ENCODE measurements at places on chromosomes 4 and X. TPM values are rescaled to one million over a fixed set of nuclear protein-coding genes. Genes with fewer than 3 reads are reported as not detected.

GRCh38 chrX:53440621-53441517 lies 6.7 kb upstream of the HSD17B10 start:
- DNase-seq: peak; percentile 77

Gene DMRTC1B
- total RNA-seq: 6.3 TPM

- DNase-seq: no peak
These were observed 63.0 kb downstream of the TMEM154 start for GRCh38 chr4:152616804-152617203.

DNA sequence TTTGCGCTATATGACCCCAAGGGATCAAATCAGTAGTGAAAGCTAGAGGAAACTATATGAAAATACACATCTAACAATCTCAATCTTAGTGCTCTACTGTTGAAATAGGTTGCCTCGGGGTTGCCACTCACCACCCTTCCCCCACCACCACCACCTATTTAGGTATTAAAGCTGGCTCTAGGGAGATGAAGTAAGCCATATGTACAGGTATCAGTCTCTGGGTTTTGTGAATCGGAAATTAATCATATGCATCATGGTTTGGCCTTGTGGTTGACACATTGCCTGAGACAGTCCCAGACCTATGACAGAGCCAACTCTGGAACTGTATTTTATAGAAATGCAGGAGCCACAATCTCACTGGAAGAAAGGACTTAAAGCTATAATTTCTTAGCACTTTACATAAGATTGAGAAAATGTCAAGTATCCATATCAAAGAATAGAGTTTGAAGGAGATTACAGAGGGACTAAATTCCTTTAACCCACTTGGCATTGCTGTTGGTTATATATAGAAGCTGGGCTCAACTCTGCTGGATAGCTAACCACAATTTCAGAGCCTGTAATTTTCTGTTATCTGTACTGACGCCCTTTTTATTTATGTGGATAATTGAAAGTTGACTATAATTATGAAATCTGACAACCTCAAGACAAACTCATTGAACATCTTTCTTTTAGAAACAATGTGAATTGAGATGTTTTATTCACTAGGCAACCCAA lies 26.7 kb upstream of the BMP2K start:
- no peak for DNase-seq

- DNase-seq: no peak
These were observed 49.2 kb upstream of the ELOVL6 start for GRCh38 chr4:110247591-110247990.

DNA sequence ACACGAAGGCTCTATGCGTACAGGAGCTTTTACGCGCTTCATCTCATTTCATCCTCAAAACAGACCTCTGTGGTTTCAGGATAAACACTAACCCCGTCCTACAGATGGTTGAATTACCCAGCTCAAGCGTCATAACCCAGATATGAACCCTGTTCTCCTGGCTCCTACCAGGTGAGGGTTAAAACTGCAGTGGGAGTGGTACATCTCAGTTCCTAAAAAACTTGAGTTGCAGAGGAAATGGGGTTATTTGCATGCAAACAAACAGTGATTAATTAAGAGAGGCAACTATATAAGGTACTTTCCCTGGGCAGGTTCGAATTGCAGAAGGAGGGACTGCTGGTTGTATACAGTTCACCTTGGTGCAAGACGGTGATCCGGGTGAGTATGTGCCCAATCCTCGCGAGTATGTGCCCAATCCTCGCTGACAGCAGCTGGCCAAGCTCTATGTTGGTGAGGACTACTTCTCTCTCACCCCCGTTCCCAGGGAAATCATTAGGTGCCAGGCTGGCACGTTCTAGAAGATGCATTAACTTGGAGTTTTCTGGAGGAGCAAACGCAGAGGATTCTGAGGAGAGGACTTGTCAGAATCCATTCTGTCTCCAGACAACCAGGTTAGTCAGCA lies 72.6 kb downstream of the FHDC1 start:
- DNase-seq: no peak

Gene DGAT2L6
- total RNA-seq: 0.96 TPM

DNA sequence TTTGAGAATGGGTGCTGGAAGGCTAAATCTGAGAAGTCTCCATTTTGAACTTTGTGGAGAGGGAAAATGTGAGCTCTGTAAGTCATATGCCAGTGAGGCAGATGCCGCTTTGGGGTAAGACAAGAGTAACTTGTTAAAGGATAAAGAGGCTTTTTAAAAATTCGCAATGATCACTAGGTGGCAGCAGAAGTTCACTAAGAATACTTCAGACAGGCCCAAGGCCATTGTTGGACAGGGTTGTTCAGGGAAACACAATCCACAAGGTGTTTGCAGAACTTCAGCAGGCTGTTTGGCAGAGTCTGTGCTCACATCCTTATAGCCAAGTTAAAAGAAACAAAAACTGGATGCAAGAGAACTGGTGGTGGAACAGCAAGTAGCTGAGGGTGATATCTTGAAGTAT lies 13.7 kb upstream of the PIGA start:
- DNase-seq: peak; percentile 71

GRCh38 chr4:148090029-148090428 lies 352.2 kb downstream of the NR3C2 start:
- no peak for DNase-seq

Gene STATH
- total RNA-seq: 5.8 TPM

Data from umbilical cord (tissue), 2 donors.